ENCODE measurements at places on chromosomes 6 and 20.

- DNase-seq = no peak
Measured at GRCh38 chr6:98286620-98287019, 547.8 kb upstream of the POU3F2 start.

GRCh38 chr20:54704032-54704635 is 228.7 kb downstream of the DOK5 start:
- no peak for DNase-seq

DNA sequence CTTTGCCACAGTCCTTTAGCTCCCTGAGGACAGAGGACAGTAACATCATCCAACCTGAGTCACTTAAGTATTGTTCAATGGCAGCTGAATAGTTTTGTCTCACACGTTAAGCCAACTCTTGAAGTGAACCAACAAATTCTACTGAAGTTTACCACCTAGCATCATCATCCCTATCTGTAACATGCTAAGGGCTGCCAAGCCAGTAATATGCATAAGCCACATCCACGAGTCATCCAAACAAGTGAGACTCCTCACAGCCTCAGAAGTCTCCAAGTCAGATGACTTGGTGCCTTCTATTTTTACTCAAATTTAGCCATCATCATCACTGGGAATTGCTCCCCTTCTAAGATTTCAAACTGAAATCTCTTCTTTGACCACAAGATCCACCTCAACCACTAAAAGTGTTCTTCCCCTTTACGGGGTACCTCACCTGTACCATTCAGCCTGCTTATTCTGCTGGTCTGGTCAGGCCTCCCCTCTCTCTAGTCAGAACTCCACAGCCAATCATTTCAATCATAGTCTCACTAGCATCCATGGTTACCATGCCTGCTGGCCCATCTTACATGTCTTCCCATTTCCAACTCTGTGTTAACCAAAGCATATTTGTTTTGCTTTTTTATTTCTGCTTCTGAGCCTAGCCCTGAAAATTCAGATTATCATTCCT is 73.7 kb downstream of the DTNBP1 start:
- no peak for DNase-seq

DNA sequence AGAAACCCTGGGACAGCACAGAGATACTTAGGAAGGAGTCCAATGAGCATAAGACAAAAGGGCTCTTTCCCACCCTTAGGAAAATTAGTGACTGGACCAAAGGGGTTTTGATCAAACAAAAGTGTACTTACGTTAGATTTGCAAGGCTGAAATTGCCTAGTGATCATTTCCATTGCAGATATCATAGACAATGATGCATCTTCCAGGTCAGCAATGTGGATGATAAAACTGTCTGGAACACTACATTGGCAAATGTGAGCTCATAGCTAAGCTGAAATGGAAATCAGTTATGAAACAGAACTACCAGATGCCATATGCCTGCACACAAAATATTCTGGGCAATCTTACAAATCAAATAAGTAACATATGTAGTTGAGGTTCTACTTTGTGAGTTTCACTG is 34.0 kb downstream of the LY86 start:
- no peak for DNase-seq

- DNase-seq = no peak
Measured at GRCh38 chr20:18504479-18505060, 3.2 kb upstream of the SEC23B start.

- no peak for DNase-seq
Measured at GRCh38 chr20:1875762-1876161, 19.4 kb upstream of the SIRPA start.

DNA sequence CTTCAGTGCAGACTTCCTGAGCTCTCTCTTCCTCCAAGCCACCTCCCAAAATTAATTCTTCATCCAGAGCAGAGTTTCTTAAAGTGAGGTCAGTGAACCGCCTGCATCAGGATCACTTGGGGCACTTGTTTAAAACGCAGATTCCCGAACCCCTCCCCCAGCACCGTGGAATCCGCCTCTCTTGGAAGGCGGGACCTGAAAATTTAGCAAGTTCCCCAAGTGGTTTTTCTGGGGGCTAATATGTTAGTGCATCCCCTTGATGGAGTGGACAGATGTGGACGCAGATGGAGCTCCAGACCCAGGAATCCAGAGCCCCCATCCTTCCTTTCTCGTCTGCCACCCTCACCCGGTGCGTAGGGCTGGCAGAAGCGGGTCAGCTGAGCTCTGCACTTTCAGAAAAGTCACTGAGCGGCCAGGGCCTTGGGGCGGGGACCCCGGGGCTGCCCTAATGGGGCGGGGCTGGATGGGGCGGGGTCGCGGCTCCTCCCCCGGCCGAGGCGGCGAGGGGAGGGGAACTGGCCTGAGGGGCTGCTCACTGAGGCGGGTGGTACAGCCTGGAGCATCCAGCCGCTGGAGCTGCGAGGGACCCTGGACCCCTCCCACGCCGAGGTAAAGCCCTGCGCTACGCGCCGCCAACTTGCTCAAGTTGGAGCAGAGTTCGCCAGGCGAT is at the start of the genes DEFB124 and REM1:
DEFB124 (minus strand) TSS at position 370 of the 670 bp plus-strand sequence. CDS start 2,114 bp downstream, outside the sequence.
REM1 (plus strand) TSS at position 531 of the 670 bp plus-strand sequence. CDS start 1,158 bp downstream, outside the sequence.
- DNase-seq = no peak

- DNase-seq = no peak
Measured at GRCh38 chr6:87791982-87792381, 89.9 kb upstream of the AKIRIN2 start.

DNA sequence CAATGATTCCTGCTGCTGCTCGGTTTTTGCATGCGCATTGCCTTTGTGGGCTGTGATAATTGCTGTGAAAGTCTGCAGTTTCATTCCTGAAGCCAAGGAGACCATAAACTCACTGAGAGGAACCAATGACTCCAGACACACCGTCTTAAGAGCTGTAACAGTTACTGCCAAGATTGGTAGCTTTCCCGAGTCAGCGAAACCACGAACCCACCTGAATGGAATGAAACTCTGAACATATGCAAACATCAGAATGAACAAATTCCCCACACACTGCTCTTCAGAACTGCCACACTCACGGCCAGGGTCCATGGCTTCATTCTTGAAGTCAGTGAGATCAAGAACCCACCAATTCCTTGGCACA is 37.7 kb downstream of the TRIM27 start:
- DNase-seq = no peak

- no peak for DNase-seq
Measured at GRCh38 chr6:157440171-157440570, 59.2 kb downstream of the ZDHHC14 start.

GRCh38 chr6:108872141-108872557 is 23.9 kb downstream of the ARMC2 start:
- DNase-seq = no peak

DNA sequence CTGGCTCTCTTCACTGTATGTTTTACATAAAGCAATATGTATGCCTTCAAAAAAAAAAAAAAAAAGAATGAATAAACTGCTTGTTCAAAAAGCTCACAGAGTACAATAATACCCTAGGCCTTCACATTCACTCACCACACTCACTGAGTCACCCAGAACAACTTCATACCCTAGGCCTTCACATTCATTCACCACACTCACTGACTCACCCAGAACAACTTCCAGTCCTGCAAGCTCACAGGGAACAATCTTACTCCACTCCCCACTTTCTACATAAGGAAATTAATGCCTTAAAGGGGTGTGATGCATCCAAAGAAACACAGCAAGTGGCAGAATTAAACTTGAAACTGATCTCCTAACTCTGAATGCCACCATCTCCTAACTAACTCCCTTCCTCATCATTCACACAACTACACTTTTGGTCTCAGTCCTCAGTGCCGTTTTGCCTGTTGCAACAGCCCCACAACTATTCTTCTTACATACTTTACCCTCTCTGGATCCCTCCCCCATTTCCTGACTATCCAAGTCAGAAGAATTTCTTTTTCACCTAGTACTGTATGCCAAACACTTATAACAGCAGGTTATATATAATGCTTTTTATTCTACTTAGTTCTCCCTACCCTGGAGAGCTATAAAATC is 34.2 kb downstream of the NHSL1 start:
- DNase-seq = no peak

GRCh38 chr20:53530440-53530839 is 63.2 kb downstream of the ZNF217 start:
- no peak for DNase-seq

- DNase-seq = no peak
Measured at GRCh38 chr6:36099869-36100483, 30.3 kb upstream of the MAPK13 start.

DNA sequence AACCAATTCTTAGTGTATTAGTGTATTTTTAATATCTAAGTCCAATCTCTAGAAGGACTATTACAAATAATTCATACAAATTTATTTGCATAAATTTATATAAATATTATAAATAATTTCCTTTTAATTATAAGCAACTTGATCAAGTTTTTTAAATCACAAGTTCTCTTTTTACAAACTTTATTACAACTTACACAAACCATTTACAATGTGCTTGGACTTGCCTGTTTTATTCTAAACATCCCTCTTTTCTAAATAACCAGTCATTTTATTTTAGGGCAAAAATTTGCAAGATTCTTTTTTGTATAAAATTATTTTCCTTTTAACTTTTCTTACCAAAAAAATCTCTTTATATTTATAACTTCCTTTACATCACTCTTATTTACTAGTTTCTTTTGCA is 83.5 kb upstream of the SYNCRIP start:
- no peak for DNase-seq

- no peak for DNase-seq
Measured at GRCh38 chr6:138570725-138571029, 71.4 kb upstream of the NHSL1 start.

DNA sequence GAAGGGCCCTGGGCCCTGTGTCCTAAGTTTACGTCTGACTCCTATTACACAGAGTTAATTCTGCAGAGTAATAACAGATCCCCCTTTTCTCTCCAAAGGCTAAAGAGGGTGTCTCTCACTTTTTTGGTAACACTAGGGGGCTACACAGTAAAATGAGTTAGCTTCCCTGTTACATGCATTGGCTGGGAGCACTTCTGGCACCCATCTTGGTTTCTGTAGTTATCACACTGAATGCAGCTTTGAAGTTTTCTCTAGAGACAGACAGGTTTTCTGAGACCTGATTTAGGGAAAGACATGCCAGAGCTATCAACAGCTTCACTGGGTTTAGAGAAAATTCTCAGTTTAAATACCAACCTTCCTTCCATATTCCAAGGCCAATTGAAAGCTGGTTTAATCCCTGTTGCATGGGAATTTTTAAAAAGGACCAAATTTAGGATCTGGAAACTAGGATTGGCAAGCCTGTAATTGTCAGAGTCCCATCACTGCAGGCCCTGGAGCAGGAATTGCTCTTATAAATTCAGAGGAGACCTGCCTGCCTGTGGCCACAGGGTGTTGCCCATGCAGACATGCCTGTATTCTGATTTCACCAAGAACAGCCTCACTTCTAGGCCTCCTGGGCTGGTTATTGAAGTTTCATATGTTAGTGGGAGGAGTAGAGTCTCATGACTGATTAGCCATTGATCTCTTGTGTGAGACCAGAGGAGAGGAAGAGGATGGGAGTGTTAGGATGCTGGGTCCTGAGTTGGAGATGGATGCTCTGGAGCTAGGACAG is 29.4 kb downstream of the RNF8 start:
- no peak for DNase-seq
